ENCODE measurements at places on chromosomes 3 and 15.

DNA sequence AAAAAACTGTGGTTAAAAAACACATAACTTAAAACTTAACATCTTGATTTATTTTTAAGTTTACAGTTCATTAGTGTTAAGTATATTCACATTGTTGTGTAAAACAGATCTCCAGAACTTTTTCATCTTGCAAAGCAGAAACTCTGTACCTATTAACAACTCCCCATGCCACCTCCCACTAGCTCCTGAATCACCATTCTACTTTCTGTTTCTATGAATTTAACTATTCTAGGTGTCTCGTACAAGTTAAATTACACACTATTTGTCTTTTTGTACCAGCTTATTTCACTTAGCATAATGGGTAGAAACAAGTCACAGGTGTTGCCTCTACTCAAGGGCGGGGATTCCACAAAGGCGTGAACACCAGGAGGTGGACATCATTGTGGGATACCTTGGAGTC, 43.2 kb downstream of the CRTC3 start:
- peaks cover 53% of the 10 kb centered on the region for H3K4me1 ChIP-seq
- DNase-seq: no peak
- H3K36me3 ChIP-seq: peaks cover 8% of the 10 kb centered on the region

DNA sequence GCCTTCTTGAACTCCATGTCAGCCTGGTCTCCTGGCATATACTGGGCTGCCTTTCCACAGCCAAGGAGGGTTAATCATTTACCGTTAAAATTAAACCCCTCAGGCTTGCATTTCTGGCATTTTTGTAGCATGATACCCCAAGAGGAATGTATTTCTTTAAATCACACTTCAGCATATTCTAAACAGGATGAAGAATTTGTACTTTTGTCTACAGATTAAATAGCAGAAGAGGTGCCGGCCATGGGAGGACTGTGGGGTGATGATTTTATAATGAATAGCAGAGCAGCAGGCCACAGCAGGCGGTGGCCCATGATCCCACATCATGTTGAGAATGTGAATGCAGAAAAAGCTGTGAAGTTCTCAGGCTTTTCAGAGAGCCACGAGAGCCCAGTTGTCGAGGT, 90.2 kb downstream of the ARNT2 start:
- no peak overlapping the region for H3K4me3 ChIP-seq
- H3K27ac ChIP-seq: no peak overlapping the region
- H3K36me3 ChIP-seq: no peaks in the 10 kb centered on the region
- DNase-seq: no peak
- peaks cover 19% of the 10 kb centered on the region for H3K27me3 ChIP-seq

DNA sequence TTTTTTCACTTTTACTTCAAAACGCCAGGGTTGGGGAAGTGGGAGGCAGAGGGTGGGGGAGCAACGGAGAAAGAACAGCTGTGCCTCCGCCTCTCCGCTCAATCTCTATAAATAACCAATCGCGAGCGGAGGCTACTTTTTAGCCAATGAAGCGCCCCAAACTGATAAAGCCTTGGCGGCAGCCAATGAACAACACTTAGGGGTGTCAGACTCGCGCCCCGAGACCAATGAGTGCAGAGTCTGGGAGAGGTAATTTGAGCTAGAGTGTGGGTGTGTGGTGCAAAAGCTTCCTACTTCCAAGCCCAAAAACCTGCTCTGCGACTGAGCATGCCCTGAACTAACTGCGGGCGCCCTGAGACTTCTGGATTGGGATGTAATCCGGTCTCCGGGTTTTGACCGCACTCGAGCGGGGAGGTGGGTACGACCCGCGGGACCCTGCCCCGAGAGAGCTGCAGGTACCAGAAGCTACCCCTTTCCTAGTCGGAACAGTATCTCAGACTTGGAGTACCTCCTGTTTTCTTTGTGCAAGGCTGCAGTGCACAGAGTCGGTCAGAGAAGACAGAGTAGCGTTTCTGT, 800 bp upstream of the RAP2B start:
- peak overlapping the region; percentile 88 for H3K27ac ChIP-seq
- peaks cover 41% of the 10 kb centered on the region for H3K4me1 ChIP-seq
- no peaks in the 10 kb centered on the region for H3K36me3 ChIP-seq
- no peaks in the 10 kb centered on the region for H3K27me3 ChIP-seq

DNA sequence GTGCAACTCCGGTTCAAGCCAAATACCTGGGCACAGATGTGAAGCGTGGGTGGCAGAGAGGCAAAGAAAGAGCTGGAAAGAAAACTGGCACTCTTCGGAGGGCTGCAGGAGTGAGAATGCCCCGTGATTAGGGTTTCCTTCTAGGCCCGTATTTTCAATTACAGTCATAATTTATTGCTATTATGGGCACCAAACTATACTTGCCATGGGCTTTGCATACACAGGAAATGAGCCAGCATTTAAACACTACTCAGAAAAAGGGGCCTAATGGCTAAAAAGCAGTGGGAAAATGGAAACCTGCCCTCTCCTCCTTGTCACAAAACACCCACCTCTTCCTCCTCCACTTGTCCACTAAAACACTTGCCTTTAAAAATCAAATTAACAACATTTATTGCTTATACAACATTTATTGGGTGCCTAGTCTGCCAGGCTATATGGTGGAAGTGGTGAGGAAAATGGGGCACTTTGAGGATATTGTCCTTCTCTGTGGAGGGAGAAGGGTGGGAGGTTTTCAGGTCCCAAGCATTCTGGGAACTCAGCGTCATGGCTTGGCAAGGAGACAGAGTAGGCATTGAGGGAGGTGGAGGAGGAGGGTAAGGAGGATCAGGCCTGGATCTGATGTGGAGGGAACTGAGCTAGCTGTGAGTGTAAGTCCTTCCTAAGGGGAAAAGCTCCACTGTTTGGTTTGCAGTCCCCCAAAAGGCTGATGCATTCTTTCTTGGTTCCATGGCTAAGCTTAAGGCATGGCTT, 160.9 kb downstream of the SLCO3A1 start:
- H3K27ac ChIP-seq: no peak overlapping the region
- no peaks in the 10 kb centered on the region for H3K27me3 ChIP-seq

DNA sequence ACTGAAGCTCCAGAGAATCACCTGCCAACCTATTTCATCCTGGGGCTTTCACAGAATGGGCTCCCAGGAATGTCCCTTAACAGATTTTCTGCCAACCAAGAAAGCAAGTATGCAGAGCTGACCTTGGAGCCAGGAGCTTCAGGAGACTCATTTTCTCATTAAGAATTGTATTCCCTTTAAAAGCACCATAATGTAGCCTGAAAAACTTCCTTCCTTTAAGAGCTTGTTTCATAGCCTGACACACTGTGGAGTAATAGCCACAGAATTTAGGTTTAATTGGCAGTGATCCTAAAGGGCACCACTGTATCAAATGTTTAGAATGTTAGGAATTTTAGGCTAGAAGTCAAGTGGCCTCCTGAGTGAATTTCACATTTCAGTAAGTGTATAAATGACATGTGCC, 309.8 kb downstream of the GBE1 start:
- no peak overlapping the region for H3K4me3 ChIP-seq
- no peaks in the 10 kb centered on the region for H3K36me3 ChIP-seq
- no peak for DNase-seq
- H3K27ac ChIP-seq: no peak overlapping the region
- H3K4me1 ChIP-seq: no peaks in the 10 kb centered on the region

Data from natural killer cell treated with Interleukin-12 subunit alpha and Interleukin-12 subunit beta and Interleukin-15 and Interleukin-18, amount 100 ng/mL, for 72 hours (primary cell).